Hepatocyte (in vitro differentiated cells): ENCODE measurements at places on chromosomes 1 and 21. TPM values are rescaled to one million over a fixed set of nuclear protein-coding genes. Genes with fewer than 3 reads are reported as not detected.

DNA sequence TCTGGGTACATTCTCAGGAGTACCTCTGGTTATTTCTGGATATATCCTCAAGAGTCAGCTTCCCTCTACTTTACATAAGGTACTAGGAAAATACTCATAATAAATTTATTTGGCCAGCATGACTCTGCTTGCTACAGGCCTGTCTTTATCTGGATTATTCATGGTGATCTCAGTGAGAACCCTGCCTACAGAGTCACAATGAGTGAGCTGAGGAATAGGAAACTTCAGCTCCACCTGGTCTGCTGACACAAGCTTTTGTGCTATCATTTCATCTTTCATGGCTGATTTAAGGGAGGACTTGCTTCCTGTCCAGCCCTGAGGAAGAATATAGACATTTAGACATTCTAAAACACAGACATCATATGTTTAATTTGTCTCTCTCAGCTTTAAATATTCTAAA, 19.5 kb upstream of the SUCO start:
- H3K4me3 ChIP-seq = no peak overlapping the region
- H3K27me3 ChIP-seq = no peaks in the 10 kb centered on the region
- H3K36me3 ChIP-seq = no peaks in the 10 kb centered on the region
- no peaks in the 10 kb centered on the region for H3K4me1 ChIP-seq
- peak overlapping the region; percentile 19 for H3K27ac ChIP-seq
- DNase-seq = peak; percentile 28

GRCh38 chr1:153592748-153593147, 20.2 kb downstream of the S100A16 start:
- H3K27me3 ChIP-seq = no peaks in the 10 kb centered on the region
- no peak for DNase-seq
- H3K36me3 ChIP-seq = no peaks in the 10 kb centered on the region
- no peak overlapping the region for H3K4me3 ChIP-seq

- H3K4me1 ChIP-seq = peaks cover 8% of the 10 kb centered on the region
- no peak overlapping the region for H3K27ac ChIP-seq
These were observed 403.7 kb upstream of the B3GALT2 start for GRCh38 chr1:193590102-193590501.

- H3K27ac ChIP-seq = no peak overlapping the region
- H3K27me3 ChIP-seq = no peaks in the 10 kb centered on the region
- no peak overlapping the region for H3K4me3 ChIP-seq
- H3K4me1 ChIP-seq = no peaks in the 10 kb centered on the region
- peak; percentile 42 for DNase-seq
These were observed 66.7 kb downstream of the BARHL2 start for GRCh38 chr1:90650401-90650800.

DNA sequence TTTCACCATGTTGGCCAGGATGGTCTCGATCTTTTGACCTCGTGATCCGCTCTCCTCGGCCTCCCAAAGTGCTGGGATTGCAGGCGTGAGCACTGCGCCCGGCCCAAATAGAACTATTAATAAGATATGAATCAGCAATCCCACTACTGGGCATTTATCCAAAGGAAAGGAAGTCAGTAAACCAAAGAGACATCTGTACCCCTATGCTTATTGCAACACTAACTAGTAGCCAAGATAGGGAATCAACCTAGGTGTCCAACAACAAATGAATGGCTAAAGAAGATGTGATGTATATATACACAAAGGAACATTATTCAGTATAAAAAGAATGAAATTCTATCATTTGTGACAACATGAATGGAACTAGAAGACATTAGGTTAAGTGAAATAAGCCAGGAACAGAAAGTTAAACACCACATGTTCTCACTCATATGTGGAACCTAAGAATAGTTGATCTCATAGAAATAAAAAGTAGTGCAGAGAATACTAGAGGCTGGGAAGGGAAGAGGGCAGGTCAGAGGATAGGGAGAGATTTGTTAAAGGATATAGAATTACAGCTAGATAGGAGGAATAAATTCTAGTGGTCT, 48.8 kb downstream of the XPR1 start:
- no peaks in the 10 kb centered on the region for H3K36me3 ChIP-seq
- no peaks in the 10 kb centered on the region for H3K27me3 ChIP-seq
- no peak overlapping the region for H3K4me3 ChIP-seq
- no peaks in the 10 kb centered on the region for H3K4me1 ChIP-seq

- DNase-seq = no peak
- H3K4me1 ChIP-seq = peaks cover 27% of the 10 kb centered on the region
- peak overlapping the region; percentile 46 for H3K4me3 ChIP-seq
- H3K27ac ChIP-seq = peak overlapping the region; percentile 97
- no peaks in the 10 kb centered on the region for H3K27me3 ChIP-seq
- no peaks in the 10 kb centered on the region for H3K36me3 ChIP-seq
These were observed 505 bp downstream of the ENTREP3 start for GRCh38 chr1:155254714-155255242.

DNA sequence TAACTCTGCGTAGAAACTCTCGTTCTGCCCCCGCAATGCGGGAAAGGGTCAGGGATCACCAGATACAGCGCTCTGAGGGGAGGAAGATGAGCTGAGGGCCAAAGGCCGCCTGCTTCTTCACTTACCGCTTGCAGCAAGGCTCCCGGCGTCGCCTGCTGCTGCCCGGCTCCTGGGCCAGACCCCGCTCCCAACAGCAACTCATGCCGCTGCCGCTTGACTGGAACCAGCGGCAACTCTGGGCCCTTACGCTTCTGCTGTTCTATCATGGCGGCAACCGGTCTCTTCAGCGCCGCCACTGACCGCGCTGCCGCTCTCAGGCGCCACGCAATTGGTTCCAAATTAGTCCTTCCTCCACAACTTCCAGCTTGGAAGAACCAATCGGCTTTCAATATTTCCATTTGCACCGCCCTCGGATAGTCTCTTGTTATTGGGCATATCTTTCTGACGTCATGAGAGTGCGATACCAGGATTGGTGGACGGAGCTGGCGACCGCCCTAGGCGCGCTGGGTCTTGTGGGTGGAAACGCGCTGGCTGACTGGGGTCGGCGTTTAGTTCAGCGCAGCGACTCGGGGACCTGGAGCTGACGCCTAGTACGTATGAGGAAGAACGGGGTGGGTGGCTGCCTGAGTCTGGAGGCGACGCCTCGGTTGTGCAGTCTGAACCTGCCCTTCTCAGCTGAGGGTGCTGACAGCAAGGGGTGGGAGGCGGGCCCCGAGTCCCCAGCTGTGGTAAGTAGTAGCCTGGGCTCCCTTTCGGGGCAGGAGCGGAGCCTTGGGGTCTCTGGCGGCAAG, at the start of the genes SNRNP40 and ZCCHC17:
Gene SNRNP40 (minus strand): TSS at position 303 of the 791 bp plus-strand sequence. CDS start 37 bp downstream, at position 266.
Gene ZCCHC17 (plus strand): TSS at position 547 of the 791 bp plus-strand sequence. CDS start 13,067 bp downstream, outside the sequence.
- peak within 1 kb of the TSS; percentile 48 for H3K4me3 ChIP-seq
- peak within 1 kb of the TSS; percentile 84 for H3K27ac ChIP-seq
- DNase-seq = peak; percentile 99
- peaks cover 9% of the 10 kb centered on the region for H3K4me1 ChIP-seq
- H3K36me3 ChIP-seq = no peaks in the 10 kb centered on the region

DNA sequence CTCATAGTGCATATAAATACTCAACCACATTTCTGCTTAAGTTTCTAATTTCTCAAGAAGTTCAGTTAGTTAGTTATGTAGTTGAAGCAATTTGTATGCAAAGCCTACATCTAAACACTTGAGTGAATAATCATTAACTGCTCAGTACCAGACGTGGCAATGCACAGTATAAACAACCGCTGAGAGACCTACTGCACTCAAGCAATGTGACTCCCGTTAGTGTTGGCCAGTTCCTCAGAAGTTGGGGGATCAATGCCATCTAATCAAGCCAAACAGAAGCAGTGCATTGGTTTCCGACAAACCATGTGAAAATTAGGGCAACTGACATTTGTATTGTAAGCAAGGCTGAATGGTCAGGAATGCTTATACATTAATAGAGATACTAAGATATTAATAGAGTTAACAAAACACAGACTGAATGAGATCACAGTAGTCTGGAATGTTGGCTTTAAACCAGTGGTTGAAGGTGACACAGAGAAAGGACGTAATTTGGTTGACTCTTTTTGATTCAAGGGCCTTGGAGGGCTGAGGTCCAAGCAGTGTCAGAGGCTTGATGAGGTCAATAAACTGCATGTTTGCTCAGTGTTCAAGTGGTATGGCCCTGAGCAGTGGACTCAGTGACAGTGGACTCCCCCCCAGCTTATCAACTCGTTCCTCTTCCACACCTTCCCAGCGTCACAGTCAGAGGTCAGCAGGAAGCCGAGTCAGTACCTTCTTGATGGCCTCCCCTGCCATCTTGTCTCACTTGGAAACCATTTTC, 255.5 kb downstream of the CTH start:
- no peaks in the 10 kb centered on the region for H3K4me1 ChIP-seq
- no peaks in the 10 kb centered on the region for H3K27me3 ChIP-seq

The TEX38 gene
- total RNA-seq = 0.16 TPM in 1 of 2 replicates, not detected in the other

The CRYBG2 gene
- 7.1 and 15.6 TPM in 2 replicates for total RNA-seq

The FAM131C gene
- 3.3 and 3.5 TPM in 2 replicates for total RNA-seq
